ENCODE measurements at places on chromosomes 11 and 22.

GRCh38 chr22:39289975-39290720 is 29.3 kb downstream of the RPL3 start:
- DNase-seq = no peak

DNA sequence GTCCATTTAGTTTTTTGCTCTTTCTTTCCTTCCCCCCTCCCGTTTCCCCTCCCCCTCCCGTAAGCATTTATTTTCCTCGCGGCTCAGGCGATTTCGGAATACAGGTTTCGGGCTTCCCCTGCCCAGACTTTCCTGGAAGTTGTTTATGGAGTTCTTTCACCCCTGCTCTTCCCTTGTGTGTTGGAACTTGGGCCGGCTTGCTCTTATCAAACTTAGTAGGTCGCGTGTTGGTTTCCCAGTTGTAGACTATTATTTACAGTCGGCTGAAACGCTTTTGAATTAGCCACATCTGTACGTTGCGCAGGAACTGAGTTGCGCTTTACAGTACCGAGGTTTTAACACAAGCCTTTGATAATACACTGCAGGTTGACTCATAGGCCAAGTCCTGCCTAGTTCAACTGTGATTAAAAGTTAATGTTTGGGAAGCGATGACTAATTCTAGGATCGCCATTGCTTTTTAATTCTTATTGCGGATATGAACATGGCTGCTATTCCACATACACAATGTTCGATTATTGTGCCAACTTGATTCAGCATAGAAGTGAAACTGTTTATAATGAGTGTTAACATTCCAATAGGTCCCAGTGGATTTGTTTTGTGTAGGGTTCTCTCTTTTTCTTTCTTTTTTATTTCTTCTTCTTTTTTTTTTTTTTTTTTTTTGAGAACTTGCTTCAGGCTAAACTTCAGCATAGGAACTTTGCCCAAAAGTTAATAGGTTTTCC is 1.7 kb downstream of the YAP1 start:
- peak; percentile 88 for DNase-seq

DNA sequence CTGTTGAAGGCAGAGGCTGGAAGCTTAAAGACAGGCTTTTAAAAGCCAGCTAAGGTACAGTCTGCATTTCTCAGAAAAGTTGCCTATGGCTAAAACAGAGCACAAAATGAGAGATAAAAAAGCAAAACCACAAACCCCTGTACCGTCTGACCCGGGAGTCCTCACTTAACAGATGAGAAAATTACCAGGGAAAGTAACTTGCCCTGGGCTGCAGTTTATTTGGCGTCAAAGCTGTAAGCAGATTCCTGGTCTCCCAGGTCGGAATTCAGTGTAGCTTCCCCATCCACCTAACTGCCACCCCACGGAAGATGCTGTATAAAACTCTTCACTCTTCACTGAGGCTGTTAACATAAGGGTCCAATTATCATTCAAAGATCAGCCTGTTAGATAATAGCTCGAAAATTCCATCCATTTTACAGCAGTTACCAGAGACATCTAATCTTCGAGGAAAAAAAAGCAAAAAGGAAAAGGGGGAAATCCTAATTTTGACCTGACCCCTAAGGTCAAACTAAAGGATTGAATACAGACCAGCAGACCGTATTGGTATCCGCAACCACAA is 1.5 kb downstream of the TCF20 start:
- no peak for DNase-seq

GRCh38 chr11:70537576-70538571 is 139.5 kb downstream of the CTTN start:
- no peak for DNase-seq

DNA sequence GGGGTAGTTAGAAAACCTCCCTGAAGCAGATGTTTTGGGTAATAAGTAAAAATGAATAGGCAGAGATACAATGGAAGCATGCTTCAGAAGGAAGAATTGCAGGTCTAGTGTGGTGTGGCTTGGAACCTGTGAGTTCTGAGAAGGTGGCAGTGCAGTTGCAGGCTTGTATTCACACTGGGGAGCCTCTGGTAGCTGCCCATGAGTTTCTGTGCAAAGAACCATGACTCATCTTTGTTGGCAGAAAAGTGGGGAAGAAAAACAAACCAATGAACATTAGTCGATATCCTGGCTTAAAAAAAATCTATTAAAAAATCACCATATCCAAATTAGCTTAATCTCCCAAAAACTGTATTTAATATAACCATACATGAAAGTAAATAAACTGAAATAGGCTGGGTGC is 232.6 kb downstream of the FAT3 start:
- no peak for DNase-seq

GRCh38 chr11:32713496-32713895 is 81.0 kb downstream of the CCDC73 start:
- DNase-seq = peak; percentile 27

DNA sequence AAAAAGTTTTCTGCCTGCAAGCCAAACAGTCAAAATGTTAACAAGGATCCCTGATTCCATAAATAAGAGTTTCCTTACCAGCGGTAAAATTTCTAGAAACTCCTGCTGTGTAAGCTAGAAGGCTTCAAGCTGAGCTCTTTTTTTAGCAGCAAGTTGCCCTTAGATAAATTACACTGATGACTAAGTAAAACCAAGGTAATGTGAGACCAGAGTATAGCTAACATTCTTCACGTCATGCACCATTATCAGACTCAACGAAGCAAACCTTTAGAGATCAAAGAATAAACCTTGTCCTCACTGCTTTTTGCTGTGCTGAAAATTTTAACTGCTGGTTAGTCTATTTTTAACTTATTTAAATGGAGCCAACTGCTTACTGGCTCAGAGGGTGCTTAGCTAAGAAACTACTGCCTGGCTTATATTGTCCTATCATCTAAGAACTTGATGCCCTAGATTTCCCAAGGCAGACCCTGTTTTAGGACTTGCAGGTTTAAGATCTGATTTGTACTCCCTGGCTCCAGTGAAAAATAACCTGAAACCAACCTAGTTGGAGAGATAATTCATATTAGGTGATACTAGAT is 900.7 kb downstream of the JRKL start:
- DNase-seq = peak; percentile 74

- peak; percentile 54 for DNase-seq
These were observed 2.0 kb upstream of the FJX1 start for GRCh38 chr11:35615921-35616900.

GRCh38 chr11:67355794-67356386 is 2.5 kb upstream of the POLD4 start:
- no peak for DNase-seq

DNA sequence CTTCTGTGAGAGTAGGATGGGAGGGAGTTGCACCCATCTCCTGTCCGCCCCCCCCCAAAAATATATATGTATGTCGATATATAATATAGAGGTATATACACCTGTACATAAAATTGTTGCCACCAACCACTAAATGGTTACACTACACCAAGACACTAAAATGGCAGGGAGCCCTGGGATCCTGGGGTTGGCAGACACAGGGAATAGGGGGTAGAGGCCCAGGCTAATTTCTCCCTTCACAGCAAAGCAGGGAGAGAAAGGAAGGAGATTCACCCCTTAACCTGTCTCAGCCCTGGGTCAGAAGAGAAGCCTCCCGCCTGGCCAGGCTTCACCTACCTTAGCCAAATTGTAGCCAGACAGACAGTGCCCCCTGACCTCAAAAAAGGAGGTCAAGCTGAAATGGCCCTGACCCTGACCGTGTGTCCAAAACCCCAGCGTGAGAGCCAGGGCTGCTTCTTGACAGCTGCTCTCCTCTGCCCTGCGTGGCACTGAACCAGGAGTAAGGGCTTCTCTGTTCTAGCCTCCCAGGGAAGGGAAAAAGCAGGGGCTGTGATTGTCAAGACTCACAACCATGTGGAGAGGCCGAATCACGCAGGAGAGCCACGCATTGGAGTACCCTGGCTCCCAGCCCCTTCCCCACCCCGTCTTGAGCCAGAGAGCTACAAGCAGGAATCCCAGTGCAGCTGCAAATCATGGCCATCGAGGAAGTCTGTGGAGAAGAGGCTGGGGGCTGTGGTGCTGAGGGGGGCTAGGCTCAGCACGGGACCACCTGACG is 40.5 kb downstream of the SGSM3 start:
- no peak for DNase-seq

- no peak for DNase-seq
These were observed 11.1 kb downstream of the SLC35E4 start for GRCh38 chr22:30646518-30647160.

- DNase-seq = peak; percentile 56
These were observed 3.4 kb downstream of the TENM4 start for GRCh38 chr11:79437278-79437980.

Measured in umbilical cord (tissue), 2 donors.